Stimulated activated CD4-positive, alpha-beta T cell treated with anti-CD3 and anti-CD28 coated beads, TNF-alpha, amount 100 ng/mL, for 1 hour (primary cell): ENCODE measurements at places on chromosomes 7 and 10.

- DNase-seq, result no peak
Observed at GRCh38 chr10:80671847-80672246, 134.1 kb downstream of the SH2D4B start.

DNA sequence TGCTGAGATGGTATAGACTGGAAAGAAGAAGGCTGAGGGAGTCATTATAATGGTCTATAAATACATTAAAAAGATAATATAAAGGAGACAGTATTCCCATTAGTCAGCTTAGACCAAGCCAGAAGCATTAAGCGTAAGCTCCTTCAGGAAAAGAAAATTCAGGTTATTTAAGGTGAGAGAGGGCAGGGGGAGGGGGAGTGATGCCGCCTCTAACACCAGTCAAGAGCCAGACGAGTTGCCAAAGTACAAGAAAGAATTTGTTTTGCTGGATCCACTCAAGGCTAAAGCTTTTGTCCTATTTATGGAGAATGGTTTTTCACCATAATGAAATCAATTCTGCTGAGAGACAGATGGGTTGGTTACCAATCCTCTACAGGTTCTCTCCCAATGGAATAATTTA is 99.3 kb downstream of the CFAP58 start:
- no peak for DNase-seq

- DNase-seq, result no peak
Observed at GRCh38 chr7:127252778-127253280, at the start of gene GRM8. TSS of gene GRM8 (minus strand) at chr7:127252941.

DNA sequence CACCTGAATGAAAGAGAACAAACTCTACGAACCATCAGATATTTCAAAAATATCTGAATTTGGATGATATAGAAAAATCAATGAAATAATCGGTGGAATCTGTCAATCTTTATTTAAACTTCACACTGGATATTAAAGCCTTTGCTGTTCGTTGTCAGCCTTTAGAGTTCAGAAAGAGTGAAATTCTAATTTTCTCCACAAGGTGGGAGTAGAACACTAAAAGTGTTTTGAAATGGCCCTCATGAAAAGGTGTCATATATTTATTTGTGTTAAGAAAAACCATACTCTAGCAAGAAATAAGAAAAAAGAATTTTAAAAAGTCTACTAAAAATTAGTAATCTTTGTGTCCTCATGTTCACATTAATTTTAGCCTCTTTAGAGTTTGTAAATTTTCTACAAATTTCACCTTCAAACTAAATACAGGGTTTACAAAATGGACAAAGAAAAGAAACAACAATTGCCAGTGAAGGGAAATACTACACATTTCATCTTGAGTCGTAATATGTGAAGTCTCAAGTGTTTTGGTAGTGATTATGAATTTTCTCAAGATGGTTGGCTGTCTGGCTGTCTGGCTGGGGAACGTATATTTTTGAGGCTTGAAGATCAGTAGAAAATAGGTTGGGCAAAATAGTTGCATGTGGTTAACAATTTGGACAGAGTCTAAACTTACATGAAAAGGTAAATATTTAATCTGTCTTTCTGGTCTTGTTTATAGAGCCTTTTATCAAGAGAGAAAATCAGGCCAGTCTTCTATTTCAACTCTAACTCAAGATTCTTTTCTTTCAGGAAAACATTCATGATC is 43.7 kb downstream of the DNAJB9 start:
- no peak for DNase-seq

GRCh38 chr10:29699621-29700020 is 64.8 kb upstream of the SVIL start:
- no peak for DNase-seq

- DNase-seq, result no peak
Observed at GRCh38 chr10:91017198-91017597, 96.3 kb upstream of the ANKRD1 start.

- DNase-seq, result no peak
Observed at GRCh38 chr7:132276234-132276630, 300.0 kb downstream of the PLXNA4 start.

DNA sequence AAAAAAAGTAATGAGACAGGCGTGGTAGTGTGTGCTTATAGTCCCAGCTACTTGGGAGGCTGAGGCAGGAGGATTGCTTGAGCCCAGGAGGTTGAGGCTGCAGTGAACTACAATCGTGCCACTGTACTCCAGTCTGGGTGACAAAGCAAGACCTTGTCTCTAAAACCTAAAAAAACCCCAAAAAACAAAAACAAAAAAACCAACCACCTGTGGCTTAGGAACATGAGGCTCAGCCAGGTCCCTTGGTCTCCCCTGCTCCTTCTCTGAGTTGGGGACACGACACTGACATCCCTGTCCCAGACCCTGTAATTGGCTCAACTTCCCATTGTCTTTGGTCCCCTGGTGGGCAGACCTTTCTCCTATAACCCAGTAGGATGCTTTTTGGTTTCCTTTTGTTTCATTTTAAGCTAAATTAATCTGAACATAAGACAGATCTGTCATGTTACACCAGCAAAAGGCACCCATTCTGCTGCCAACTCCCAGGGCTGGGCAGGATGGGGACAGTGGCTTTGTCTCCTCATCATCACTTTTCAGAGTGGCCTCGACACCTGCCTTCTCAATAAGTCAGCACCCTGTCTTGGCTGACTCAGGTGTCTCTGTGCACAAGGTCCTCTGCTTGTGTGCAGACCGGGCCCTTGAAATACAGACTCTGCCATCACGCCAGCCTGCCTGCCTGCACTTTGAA is 74.4 kb downstream of the MYL10 start:
- no peak for DNase-seq

DNA sequence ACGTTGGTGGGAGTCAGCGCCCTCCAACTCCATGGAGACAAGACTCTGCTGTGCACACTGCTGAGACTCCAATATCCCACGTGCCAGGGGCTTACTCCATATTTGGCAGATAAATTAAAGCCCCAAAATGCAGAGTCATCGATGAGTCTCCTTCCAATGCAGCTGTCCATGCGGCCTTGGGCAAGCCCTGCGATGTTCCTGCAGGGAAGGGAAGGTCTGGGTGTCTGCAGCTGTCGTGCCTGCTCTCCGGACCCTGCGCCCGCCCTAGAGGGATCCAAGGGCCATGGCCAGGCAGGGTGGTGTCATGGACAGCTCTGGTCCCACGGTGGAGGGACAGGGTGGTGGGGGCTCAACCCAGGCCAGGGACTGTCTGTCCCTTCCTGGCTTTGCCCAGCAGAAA is 185.2 kb downstream of the PTPRN2 start:
- DNase-seq, result no peak

- DNase-seq, result no peak
Observed at GRCh38 chr10:95242581-95243317, 48.1 kb downstream of the PDLIM1 start.

GRCh38 chr10:85152496-85152895 is 824.1 kb downstream of the CCSER2 start:
- no peak for DNase-seq

- DNase-seq, result no peak
Observed at GRCh38 chr7:36315309-36315944, 74.2 kb upstream of the ANLN start.

- no peak for DNase-seq
Observed at GRCh38 chr10:91582153-91582554, 50.7 kb downstream of the PPP1R3C start.

DNA sequence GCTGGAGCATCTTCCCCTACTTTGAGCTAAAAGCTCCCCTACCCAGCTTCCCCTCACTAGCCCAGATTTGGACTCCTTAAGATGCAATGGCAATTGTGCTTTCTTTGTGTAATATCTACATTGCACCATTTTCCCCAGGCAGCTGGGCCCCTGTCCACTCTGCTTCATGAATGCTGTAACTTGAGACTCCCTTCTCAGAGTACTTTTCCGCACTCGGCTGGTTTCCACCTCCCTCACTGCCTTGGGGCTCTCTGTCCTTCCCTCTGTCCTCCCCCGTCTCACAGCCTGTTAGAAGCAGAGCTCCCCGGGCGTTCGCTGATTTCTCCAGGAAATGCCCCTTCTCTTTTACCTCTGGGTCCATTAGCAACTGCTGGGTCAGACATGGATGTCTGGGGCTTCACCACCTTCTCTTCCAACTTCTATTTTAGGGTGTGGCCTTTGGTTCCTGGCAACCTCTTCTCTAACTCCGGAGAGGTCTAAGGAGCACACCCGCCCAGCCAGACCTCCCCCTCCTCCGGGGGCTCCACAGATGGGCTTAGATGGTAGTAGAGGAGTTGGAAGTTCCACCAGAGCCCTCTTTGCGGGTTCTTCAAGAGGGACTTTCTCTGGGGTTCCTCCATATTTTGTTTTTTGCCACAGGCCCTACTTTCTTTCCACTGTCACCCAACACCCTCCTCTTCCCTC is 2.9 kb upstream of the TMEM72 start:
- DNase-seq, result no peak

DNA sequence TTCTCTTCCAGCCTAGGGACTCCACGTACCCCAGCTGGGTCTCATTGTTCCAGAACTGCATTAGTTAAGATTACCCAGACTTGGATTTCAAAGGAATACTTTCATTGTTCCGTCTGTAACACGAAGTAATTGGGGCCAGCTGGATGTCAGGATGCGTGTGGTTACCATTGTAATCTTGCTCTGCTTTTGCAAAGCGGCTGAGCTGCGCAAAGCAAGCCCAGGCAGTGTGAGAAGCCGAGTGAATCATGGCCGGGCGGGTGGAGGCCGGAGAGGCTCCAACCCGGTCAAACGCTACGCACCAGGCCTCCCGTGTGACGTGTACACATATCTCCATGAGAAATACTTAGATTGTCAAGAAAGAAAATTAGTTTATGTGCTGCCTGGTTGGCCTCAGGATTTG is 21.0 kb downstream of the LRRC17 start:
- no peak for DNase-seq

DNA sequence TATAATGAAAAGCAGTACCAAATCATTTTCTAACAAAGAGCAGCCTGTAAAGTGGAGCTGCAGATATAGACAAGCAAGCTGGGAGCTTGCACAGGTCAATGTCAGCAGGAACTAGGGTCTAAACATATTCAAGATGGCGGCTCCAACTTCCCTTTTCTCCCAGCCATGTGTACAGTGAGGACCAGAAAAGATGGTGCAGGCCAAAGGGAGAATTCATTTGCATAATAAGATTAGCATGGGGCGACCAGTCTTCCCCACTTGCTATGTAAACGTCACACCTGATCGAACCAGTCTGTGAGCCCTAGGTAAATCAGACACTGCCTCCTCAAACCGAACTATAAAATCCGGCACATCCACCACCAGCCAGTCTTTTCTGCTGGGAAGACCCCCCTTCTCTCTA is 4.4 kb upstream of the RAPGEF5 start:
- DNase-seq, result no peak

DNA sequence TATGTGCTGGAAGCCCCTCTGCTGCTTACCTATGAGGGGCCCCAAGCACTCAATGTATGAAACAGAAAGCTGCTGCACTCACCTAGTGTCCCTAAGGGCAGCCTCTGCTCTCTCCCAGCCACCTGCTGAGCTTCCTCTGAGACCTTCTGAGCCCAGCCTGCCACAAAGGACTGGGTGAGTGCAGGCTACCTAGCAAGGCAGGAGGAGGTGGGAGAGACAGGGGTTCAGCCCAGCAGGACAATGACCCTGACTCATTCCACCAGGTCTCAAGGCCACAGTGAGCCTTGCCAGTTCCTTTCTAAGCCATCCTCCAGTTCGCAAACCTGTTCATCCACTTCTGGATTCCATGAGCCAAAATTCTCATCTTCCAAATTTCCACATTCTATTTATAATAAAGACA is 16.3 kb downstream of the VOPP1 start:
- DNase-seq, result no peak

GRCh38 chr10:127525686-127526085 is 23.4 kb upstream of the NPS start:
- no peak for DNase-seq

- no peak for DNase-seq
Observed at GRCh38 chr7:47405921-47406800, 175.8 kb downstream of the TNS3 start.

DNA sequence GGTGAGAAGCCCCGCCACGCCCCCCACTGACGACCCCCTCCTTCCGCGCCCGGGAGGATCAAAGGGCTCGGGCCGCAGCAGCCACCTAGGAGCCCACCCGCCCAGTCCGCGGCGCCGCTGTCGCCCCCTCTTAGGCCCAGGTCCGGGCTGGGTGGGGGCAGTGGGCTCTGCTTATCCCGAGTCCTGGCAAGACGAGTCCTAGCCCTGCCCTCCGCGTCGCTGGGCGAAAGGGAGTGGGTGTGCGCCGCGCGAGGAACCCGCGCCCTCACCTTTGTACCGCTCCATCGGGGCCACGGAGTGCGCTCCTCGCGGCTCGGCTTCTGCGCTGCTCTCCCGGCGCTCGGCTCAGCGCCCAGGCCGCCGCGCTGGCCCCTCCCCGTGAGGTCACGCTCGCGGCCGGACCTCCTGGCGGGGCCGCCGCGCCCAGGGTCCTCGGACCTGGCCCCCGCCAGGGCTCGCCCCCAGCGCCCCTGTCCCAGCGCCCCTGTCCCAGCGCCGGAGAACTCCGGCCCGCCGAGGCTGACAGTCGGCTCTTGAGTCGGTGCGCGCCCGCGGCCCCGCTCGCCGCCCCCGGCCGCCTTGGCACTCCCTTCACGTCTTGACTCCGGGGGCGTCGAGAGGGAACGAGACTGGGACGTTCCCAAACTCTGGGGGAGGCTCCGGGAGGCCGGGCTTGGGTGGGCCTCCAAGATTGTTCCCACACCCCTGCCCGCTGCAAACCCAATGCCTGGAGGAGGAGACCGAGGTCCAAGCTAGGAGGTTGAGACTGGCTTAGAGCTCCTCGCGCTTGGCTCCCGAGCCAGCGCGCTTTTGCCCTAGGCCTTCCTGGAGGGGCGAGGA is at the start of gene AFAP1L2:
AFAP1L2 (minus strand) TSS at position 332 of the 840 bp plus-strand sequence; CDS start at position 285, 47 bp downstream.
- no peak for DNase-seq

DNA sequence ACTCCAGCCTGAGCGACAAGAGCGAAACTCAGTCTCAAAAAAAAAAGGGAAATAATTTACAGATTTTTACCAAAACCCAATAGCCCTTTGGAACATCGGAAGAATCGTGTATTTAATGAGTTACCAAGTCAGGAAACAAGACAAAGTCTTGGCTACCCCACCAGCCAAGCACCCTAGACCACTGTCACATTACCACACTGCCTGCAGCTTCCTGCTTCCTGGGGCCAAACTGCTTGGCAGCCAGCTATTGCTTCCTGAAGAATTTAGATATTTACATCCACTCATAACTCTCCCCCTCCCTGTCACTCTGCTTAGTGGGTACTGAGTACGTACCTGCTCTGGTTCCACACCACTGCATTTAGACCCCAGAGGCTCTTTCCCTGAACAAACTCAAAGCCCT is 14.1 kb upstream of the TNPO3 start:
- no peak for DNase-seq

- no peak for DNase-seq
Observed at GRCh38 chr7:100679129-100679926, 5.8 kb downstream of the GNB2 start.

DNA sequence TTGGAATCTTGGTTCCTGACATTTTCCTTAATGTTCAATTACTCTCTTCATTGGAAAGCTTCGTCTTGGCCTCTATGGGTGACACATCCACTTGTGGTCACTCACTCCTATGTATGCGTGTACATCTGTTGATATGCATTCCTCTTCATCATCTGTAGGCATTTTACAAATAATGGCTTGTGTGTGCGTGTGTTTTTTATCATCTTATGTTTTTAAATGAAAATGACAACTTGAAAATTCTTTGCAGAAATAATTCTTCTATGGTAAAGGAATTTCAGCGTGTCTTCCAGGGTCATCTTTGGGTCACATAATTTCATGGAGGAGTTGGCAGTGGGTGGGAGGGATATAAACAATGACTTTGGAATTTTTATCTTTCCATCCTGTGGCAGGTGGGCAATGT is 925.1 kb downstream of the LRMDA start:
- no peak for DNase-seq

- no peak for DNase-seq
Observed at GRCh38 chr7:44176486-44176885, 12.8 kb downstream of the GCK start.

- no peak for DNase-seq
Observed at GRCh38 chr7:503575-504111, 16.0 kb downstream of the PDGFA start.

GRCh38 chr7:16447876-16448275 is 17.7 kb downstream of the SOSTDC1 start:
- DNase-seq, result no peak
